Activated CD8-positive, alpha-beta memory T cell treated with anti-CD3 and anti-CD28 coated beads, Interleukin-2, amount 10 ng/mL, durations not matched to agents 7 days and 5 days (primary cell): ENCODE measurements at places on chromosomes 5 and 9. TPM values are rescaled to one million over a fixed set of nuclear protein-coding genes. Genes with fewer than 3 reads are reported as not detected.

OCLN gene
- 1.9 TPM for total RNA-seq

DAB2 gene
- not detected for total RNA-seq

CATSPER3 gene
- total RNA-seq, result 0.82 TPM

PCDHB4 gene
- total RNA-seq, result not detected

HK3 gene
- not detected for total RNA-seq

ARL14EPL gene
- total RNA-seq, result 0.12 TPM

IFNE gene
- total RNA-seq, result not detected

AHRR gene
- total RNA-seq, result 56.8 TPM

SMIM15 gene
- 50.0 TPM for total RNA-seq

FAM81B gene
- not detected for total RNA-seq

CDC20B gene
- 0.75 TPM for total RNA-seq

SYNPO gene
- 0.05 TPM for total RNA-seq

PCDHGC5 gene
- not detected for total RNA-seq
